ENCODE measurements at places on chromosomes 1 and 21.

DNA sequence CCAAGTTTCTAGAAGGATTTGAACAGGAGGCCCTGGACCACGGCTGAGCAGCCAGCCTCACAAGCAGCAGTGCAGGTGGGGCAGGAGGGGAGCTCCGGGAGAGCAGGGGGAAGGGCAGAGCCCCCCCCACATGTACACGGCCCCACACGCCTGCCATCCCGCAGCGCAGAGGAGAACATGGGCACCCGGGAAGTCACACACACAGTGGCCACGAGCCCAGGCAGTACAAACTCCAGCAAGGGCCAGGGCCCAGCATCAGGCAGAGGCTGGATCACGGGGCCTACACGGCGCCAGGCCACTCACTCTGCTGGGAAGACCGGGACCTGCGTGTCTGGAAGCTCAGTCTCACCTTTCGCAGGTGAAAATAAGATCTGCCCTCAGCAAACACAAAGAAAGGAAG, 5.2 kb downstream of the SUMO3 start:
- DNase-seq, result no peak

DNA sequence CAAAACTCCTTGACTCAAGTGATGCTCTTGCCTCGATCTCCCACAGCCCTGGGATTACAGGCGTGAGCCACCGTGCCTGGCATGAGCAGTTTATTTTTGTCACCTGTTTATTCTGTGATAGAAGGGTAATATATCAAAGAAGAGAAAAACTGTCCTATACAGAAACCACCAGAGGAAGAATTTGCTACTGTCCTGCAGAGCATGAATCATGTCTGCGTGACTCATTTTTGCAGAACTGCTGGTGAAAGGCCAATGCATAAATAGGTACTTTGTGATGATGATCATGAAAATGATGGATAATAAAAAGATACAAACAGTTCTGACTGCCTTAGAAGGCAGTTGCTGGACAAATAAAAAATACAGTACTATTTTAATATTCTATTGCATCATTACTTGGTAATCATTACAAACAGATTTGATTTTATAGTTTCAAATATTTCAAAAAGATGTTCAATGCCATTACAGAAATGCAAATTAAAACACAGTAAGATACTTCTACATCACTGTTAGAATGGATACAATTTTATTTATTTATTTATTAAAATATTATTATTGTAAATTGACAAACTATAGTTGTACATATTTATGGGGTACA, 26.5 kb downstream of the RIPPLY3 start:
- no peak for DNase-seq

DNA sequence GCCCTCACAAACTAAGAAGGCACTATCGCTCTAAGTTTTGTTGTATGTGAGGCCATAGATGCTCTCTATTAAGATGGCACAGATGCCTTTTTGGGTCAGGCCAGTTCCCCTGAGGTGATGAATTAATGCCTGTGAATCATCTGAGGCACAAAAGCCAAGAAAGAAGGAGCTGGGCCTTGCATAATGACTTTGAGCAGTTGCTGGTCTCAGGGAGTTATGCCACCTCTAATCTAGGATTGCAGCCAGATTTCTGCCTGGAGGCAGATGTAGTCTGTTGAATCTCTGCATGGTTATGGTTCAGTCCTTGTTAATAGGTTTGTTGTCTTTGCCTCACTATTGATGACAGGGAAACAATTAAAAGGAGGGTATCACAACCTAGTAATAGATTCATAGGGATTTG, 168.1 kb upstream of the CHRM3 start:
- DNase-seq, result no peak

- DNase-seq, result no peak
Observed at GRCh38 chr21:39715804-39716397, 29.1 kb upstream of the IGSF5 start.

GRCh38 chr1:5161372-5161771, 507.0 kb downstream of the AJAP1 start:
- DNase-seq, result no peak

- no peak for DNase-seq
Observed at GRCh38 chr1:89171067-89171438, 4.8 kb downstream of the GBP7 start.

- DNase-seq, result no peak
Observed at GRCh38 chr1:53270107-53270506, 31.8 kb upstream of the MAGOH start.

- DNase-seq, result no peak
Observed at GRCh38 chr1:85611856-85612255, 31.3 kb downstream of the CCN1 start.

DNA sequence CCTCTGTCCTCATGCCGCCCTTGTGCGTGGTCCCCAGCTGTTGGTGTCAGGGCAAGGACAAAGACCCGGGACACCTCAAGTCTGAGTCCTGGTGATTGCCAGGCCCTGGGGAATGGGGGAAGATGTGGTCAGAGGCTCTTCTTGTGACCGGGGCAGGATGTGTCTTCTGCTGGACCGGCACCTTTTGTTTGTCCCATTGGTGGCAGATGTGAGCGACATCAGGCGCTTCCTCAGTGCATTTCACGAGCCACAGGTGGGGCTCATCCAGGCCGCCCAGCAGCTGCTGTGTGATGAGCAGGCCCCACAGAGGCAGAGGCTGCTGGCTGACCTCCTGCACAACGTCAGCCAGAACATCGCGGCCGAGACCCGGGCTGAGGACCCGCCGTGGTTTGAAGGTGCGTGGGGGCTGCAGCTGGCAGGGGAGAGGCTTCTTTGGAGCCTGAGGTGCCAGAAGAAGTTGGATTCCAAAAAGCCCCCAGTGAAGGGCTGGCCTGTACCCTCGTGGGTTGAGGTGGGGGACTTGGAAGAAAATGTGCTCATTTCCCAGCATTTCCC, 8.4 kb downstream of the DFFB start:
- no peak for DNase-seq

- DNase-seq, result no peak
Observed at GRCh38 chr1:183272390-183272848, 86.4 kb downstream of the LAMC2 start.

All from anterior cingulate cortex (tissue), 58 donors.